ENCODE measurements at places on chromosomes 13 and 19.

GRCh38 chr19:43780706-43781525 is at the start of gene KCNN4:
KCNN4 (minus strand) TSS chr19:43780973; CDS start chr19:43780861, 112 bp downstream.
- no peak for DNase-seq

GRCh38 chr19:46726551-46726950 is 9.6 kb upstream of the PRKD2 start:
- no peak for DNase-seq

DNA sequence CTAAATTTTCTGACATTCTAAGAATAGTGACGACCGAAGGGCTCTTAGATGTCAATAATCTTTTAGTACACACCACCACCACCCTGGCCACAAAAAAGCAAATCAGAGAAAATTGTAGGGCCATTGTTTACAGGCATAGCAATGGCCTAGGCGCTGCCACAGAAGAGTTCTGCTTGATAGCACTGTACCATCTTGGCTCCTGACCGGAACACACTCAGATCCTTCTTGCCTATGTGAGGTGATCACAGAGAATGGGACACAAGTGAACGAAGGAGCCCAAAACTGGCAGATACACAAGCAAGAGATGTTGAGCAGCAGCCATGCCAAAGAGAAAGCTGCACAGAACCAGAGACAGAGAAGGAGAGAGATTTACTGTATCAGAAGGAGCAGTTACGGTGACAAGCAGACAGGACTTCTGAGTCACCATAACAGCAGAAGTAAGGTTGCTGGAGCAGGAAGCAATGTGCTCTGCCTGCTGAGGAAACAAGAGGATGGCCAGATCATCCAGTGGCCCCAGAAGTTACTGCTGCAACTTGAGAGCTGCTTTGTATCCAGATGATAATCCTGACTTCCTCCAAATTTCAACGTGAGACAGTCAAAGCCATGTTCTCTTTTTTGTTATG is 105.2 kb downstream of the SLITRK6 start:
- no peak for DNase-seq

- no peak for DNase-seq
Observed at GRCh38 chr19:2774083-2774679, 8.9 kb downstream of the SGTA start.

DNA sequence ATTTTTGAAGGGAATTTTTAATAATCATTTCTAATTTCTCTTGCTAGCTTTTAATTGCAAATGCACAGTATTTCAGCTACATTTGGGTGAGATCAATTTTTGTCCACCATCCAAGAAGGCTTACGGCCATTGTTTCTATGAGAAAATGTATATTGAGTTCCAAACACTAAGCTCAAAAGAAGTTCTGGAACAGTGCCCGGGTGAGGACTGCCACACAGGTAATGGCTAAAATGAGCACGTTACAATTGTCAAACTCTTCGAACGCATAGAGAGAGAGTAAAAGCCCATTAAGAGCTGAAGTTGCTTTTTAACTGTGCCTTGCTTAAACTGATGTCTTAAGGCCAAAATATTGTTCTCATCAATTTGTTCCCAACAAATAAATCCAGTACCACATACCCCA is 755.0 kb downstream of the DIAPH3 start:
- DNase-seq, result no peak

GRCh38 chr19:5189318-5189607 is 151.3 kb downstream of the PTPRS start:
- DNase-seq, result no peak

DNA sequence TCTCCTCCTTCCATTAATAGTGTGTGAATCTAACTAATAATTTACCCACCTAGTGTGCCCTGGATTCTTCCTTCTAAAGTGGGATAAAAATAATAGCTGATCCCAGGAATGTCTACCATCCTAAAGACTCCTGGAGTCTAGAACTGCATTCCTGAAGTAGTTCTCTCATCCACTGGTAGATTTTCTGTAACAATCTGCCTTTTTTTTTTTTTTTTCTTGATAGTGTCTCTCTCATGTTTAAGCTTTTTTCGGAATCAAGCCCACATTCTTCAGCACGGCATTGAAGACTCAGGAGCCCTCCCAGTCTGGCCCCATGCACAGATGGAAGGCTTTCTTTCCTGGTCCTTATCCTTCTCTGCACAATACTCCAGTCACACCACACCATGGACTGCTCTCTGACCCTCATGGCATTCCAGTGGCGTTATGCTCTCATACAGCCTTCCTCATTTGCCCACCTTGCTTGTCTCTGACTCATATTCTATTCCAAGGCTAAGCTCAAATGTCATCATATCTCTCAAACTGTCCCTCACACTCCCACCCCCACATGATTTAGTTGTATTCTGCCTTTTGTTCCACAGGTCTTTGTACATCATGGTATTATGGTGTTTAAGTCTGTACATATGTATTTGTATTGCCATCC is 68.7 kb upstream of the FRY start:
- no peak for DNase-seq

DNA sequence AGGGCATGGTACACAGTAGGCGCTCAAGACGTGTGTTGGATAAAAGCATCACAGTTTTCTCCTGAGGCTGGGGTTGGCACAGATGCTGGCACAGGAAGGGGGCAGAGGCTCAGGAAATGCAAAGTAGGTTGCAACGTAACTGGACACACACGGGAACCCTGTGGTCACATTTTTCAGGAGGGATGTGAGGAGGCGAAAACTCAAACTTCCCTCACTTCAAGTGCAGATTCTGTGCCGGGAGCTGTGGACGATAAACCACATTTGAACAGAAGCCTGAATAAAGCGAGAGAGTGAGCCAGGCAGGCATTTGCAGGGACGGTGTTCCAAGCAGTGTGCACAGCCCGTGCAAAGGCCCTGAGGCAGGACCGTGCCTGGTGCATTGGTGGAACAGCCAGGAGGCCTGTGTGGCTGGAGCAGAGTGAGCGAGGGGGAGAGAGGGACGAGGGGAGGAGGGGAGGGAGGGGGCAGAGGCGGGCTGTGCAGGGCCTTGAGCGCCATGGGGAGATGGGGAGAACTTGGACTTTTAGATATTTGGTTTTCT is 40.3 kb downstream of the NFIC start:
- DNase-seq, result no peak

DNA sequence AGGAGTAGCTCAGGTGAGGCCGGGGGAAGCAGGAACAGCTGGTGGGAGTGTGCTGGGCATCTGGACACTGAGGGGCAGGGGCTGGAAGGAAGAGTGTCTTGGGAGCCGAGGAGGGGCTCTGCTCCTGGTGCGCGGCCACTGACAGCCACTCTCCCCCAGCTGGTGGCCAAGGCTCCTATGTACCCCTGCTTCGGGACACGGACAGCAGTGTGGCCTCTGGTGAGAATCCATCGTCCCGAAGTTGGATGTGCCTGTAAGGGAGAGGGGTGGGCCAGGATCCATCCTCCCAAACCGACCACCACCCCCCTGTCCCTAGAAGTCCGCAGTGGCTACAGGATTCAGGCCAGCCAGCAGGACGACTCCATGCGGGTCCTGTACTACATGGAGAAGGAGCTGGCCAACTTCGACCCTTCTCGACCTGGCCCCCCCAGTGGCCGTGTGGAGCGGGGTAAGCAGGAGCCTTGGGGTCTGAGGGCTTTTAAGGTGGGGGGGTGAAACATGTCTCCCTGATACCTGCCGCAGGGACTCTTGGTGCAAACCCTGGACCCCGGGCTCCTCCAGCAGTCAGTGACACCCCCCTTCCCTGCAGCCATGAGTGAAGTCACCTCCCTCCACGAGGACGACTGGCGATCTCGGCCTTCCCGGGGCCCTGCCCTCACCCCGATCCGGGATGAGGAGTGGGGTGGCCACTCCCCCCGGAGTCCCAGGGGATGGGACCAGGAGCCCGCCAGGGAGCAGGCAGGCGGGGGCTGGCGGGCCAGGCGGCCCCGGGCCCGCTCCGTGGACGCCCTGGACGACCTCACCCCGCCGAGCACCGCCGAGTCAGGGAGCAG is 2.0 kb upstream of the USF2 start:
- no peak for DNase-seq

- DNase-seq, result no peak
Observed at GRCh38 chr19:29337029-29337428, 124.1 kb upstream of the UQCRFS1 start.

- no peak for DNase-seq
Observed at GRCh38 chr13:32136061-32136460, 104.5 kb downstream of the FRY start.

Data from AG09319 (cell line).